ENCODE measurements at places on chromosomes 7 and 10.

DNA sequence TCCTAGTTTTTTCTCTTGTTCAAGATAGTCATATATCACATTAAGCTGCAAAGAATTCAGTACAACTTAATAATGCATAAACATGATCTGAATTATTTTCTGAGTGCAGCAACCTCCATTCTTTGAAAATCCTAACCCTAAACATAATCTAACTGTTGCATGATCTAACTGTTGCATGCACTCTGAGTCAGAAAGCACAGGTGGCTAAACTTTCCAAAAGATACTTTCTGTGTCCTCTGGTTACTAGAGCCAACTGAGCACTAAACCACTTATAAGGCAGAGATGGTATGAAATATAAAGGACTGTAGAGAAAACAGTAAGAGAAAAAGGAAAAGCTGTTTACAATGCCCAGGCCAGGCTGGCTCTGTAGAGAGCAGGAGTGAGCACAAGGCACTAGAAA is 23.0 kb upstream of the FAM133B start:
- DNase-seq = no peak

DNA sequence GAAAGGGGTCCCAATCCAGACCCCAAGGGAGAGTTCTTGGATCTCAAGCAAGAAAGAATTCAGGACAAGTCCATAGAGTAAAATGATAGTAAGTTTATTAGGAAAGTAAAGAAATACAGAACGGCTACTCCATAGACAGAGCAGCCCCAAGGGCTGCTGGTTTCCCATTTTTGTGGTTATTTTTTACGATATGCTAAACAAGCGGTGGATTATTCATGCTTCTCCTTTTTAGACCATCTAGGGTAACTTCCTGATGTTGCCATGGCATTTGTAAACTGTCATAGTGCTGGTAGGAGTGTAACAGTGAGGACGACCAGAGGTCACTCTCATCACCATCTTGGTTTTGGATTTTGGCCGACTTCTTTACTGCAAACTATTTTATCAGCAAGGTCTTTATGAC is 1033.4 kb downstream of the SORCS3 start:
- no peak for DNase-seq

GRCh38 chr7:50147951-50148808 is 55.1 kb upstream of the ZPBP start:
- no peak for DNase-seq

- no peak for DNase-seq
These were observed 88.2 kb downstream of the PARD3 start for GRCh38 chr10:34726862-34727261.

GRCh38 chr7:93739424-93739823 is 151.1 kb downstream of the TFPI2 start:
- DNase-seq = no peak

- no peak for DNase-seq
These were observed 15.4 kb upstream of the LYZL1 start for GRCh38 chr10:29273478-29273877.

DNA sequence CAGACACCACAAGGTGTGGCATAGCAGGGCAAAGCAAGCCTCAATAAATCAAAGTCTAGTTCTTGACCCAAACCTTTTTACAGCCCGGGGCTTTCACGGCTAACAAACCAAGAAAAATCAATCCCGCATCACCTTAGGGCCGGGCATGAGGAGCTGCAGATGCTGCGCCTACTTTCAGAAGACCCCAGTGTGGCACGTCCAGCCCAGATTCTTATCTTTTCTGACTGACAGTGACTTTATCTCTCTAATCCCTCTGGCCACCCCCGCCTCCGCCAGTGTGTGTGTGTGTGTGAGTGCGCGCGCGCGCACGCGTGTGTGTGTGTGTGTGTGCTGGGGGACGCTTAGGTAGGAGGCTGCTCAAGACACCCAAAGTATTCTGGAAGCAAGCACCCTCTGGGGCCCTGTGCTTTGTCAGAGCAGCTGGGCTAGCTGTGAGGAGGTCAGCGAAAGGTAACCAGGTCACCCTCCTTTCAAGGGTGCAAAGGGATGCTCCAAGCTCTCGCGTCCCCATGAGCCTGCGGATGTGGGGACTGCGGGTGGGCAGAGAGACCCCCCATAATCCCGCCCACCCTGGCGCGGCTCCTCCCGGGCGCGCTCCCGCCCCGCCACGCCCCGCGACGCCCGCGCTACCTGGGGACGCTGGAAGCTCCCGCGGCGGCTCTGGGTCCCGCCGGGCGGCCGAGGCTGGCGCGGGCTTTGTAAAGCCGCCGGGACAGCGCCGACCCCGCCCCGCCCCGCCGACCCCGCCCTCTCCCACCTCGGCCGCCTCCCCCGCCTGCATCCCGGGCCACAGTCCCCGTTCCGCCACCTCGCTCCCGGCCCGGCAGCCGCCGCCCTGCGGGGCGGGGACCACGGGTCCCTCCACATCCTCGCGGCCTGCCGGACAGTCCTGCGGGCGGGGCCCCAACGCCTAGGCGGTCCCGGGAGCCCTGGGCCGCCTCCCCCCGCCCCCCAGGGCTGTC is 57.1 kb upstream of the RHOBTB1 start:
- no peak for DNase-seq

DNA sequence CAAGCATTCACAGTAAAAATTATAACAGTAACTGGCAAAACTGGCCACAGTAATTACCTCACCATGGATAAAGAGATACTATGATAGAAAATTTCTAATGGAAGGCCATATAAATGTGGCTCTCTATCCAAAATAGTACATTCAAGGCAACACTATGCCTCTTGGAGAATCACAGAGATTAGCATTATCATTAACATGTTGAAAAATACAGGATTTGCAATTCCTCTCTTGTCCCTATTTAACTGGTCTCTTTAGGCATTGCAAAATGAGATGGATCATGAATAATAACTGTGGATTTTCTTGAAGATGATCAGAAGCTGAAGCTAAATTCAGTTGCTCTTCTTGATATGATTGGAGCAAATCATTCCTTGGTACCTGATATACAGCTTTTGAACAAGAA is 100.8 kb upstream of the HGF start:
- no peak for DNase-seq

GRCh38 chr7:25032774-25033743 is 53.1 kb upstream of the OSBPL3 start:
- DNase-seq = no peak

- no peak for DNase-seq
These were observed 88.6 kb upstream of the MACROH2A2 start for GRCh38 chr10:69963835-69964710.

DNA sequence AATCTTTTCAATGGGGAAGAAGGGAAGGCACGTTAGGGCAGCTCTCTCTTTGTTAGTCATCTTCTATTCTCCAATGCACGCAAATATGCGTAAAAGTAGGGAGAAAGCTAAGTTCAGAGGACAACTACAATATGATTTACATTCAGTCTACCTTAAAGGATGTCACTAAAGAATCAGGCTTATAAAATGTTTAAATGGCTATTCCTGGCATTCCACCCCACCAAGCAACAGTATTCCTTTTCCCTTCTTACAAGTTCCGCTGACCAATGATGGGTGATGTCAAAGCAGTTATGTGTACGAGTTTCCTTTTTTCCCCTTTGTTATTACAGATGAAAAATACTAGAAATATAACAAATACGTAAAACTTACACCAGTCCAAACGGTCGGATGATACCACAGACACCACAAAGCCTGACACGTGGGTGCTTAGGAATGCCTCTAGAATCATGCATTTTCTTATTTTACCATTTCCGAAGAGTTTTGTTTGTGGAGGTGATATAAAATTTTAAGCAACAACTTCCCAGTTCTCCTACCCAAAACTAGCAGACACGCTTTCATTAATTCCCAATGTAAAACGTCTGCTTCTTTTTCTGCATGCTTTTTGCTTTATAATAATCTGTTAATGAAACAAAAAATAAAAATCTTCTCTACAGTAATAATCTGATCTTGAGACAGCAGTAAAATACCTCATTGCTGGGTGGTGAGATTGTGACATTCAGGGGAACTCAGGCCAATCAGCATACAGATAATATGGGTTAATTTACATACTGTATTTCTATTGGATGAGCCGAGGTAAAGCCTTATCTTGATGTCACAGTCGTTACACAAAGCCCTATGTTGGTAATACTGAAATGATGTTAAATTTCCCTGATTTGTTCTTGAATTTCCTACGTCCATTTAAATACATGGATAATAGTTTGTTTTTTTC is 708 bp upstream of the GPR85 start:
- DNase-seq = no peak

DNA sequence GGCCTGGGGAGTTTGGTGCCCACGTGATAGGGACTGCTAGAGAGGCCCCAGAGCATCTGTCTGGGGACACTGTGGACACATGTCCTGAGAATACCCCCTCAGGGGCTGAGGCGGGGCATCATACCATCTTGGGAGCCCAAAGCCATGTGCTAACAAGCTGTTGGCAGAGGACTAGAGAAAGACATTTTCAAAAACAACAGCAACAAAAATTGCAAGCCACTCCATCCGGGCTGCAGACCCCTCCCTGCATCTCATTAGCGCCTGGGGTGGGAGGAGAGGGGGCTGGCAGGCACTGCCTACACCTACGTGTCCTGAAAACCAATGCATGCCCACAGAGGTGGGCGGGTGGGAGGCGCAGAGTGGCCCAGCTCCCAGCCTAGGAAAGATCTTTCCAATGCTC is 507.4 kb upstream of the PODXL start:
- DNase-seq = no peak

DNA sequence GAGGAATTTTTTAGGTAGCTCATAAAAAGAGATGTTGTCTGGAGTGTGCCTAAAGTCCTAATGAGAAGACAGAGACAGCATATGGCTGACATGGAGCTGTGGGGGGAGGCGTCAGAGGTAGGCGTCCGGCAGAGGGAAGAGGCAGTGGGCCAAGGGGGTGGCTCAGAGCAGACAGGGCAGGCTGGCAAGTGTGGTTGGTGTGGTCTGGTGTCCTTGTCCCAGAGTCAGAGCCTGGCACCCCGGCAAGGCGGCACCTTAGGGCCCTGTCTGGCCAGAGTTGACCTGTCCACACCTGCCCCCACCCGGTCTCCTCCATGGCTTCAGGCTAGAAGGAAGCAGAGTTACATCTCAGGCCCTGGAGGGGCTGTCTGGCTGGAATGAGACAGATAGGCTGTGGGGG is 220.3 kb upstream of the ZNF32 start:
- DNase-seq = no peak

DNA sequence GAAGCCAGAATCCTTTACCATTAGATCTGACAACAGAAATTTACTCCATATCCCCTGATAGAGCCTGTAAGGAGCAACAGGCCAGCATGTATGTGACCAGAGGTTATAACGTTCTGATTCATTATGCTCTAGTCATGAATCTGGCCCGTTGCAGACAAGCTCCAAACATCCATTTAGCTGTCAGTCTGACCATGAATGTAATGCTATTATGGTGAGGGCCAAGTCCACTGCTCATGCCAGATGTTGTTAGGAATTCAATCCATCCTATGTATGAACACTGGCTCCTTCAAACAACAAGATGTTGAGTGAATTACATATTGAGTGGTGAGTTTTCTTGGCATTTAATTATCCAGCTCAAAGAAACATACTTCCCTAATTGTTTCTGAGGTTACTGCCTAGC is 610.1 kb upstream of the ANKRD30A start:
- no peak for DNase-seq

DNA sequence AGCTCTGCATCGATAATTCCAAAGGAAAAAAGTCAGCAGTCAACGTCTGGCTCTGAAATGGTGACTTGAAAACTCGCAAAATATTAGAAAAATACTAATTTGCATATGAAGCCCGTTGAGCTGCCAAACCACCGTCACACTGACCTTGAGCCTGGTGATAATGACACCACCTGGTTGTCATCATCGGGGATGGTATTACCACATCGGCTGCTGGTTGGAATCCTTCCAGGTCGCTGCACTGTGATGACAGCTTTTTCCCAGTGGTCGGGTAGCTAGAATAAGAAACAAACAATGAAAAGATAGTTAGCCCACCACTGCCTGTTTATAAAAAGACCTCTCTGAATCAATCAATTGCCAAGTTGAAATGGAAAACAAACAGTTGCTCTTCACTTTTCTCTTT is 41.6 kb downstream of the LAMB1 start:
- no peak for DNase-seq

DNA sequence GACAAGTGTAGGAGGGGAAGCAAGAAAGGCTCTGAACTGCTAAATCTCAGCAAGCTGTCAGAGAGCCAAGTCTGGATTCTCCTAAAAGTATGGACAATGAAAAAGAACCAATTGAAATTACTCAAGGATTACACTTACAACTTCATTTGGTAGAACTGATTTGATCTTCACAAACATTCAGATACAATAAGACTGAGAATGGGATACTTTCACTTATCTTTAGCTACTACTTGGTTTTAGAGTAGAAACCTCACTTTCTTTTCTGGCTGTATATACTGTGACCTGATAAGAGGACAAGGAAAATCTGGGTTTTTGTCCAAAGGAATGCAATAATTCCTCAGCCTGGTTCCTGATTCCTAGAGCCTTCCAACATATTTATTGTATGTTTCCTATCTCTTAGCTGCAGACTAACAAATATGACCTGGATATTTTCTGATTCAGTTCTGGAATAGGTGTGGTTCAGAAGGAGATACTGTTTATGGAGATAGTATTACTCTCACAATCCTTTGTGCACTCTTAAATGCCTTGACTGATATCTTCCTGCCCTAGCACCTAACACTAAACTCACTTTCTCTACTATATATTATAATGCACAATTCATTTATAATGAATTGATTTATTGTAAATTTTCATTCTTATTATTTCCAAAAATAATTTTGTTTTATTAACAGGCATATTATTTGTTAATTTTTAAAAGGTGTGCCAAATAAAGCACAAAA is 7.3 kb downstream of the SEMA3A start:
- DNase-seq = no peak

GRCh38 chr7:20458521-20458920 is 127.8 kb downstream of the ITGB8 start:
- no peak for DNase-seq

DNA sequence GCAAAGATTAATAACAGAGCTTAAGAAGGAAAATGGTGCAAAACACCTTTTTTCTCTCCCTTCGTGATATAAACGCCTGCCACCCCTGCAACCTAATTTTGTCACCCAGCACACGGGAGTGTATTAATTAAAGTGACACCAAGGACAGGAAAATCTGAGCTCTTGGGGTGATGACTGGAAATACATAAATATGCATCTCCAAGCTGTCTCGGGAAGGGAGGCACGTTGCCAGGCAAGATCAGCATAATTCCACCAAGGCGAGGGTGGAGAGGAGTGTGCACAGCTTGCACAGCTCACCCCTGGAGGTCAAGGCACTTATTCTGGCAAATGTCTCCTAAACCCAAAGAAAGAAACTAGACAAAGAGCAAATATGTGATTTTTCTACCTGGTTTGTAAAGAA is 700.9 kb downstream of the GRID1 start:
- DNase-seq = no peak

All from hippocampal formation (tissue), 2 donors.